ENCODE measurements at places on chromosomes 7 and 10.
A peak's percentile ranks its signal among the peaks of the same experiment; 100 is the strongest.

DNA sequence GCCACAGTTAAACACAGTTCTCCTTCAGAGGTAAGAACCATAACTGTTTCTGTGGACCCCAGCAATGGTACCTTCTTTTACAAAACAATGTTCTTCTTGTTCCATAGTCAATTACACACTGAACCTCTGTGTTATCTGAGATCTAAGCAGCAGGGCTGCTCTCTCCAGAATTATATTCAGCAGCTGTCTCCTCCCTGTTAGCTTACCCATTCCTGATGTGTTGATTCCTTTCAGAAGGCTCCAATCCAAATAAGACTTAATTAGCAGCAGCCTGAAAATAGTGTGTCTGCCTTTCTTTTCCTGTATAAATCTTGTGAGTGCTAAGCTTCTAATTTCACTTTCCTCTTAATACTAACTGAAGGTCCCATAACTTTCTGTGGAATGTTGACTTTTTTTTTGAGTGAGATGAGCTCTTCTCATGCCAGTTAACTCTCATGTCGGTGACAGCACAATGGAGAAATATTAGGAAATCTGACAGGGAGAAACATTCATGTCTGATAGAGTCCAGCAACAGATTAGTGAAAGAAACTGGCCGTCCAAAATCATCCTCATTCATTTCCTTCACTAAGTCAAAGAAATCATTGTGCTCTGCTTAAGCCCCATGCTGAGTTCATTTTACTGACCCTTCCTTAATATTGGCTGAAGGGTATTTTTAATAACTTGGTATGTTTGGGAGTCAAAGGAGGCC, 226.5 kb downstream of the PRKG1 start:
- DNase-seq: no peak

- no peak for DNase-seq
These were observed 383.5 kb upstream of the VWC2 start for GRCh38 chr7:49389871-49390479.

GRCh38 chr7:43639858-43640491, 57.1 kb downstream of the STK17A start:
- peak; percentile 73 for DNase-seq

- no peak for DNase-seq
These were observed 106.2 kb upstream of the SEMA3D start for GRCh38 chr7:85292908-85293576.

DNA sequence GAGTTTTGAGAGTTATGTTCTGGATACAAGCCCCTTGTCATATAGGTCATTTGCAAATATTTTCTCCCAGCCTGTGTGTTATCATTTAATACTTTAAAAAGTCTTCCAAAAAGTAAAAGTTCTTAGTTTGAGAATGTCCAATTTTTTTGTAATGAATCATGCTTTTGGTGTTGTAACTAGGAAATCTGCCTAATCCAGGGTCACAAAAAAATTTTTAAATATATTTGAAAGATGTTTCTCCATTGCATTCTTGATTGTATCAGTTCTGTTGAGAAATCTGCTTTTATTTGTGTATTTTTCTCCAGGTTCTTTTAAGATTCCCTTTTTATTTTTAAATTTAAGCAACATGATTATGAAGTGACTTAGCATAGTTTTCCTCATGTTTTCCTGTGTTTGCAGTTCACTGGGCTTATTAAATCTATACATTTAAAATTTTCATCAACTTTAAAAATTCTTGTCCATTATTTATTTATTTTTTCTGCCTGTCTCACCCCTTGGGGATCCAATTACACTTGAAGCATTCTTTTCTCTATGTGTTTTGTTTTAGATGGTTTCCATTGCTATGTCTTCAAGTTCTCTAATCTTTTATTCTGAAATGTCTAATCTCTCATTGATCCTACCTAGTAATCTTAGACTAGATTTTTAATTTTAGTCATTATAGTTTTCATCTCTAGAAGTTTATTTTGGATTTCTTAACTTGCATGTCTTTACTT, 47.0 kb downstream of the CCDC71L start:
- DNase-seq: no peak

DNA sequence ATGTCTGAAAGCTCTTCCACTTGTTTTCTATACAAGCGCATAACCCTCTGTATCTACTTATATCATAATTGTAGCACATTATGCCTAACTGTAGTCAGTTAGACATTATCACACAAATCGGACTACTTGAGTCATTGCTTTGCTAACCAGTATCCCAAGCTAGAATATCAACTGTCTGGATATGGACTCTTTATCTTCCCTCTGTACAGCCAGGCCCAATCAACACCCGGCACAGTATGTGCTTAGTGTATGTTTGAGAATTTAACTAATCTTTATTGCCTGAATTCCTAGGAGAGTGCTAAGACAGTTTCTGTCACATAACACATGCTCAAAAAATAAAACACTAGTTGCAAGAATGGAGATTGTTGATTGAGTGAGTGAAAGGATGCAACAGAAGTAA, 211.2 kb downstream of the ARL4A start:
- no peak for DNase-seq

- DNase-seq: no peak
These were observed 160.9 kb upstream of the NEBL start for GRCh38 chr10:21057989-21058388.

GRCh38 chr10:9211228-9211627, 1156.7 kb downstream of the GATA3 start:
- no peak for DNase-seq

DNA sequence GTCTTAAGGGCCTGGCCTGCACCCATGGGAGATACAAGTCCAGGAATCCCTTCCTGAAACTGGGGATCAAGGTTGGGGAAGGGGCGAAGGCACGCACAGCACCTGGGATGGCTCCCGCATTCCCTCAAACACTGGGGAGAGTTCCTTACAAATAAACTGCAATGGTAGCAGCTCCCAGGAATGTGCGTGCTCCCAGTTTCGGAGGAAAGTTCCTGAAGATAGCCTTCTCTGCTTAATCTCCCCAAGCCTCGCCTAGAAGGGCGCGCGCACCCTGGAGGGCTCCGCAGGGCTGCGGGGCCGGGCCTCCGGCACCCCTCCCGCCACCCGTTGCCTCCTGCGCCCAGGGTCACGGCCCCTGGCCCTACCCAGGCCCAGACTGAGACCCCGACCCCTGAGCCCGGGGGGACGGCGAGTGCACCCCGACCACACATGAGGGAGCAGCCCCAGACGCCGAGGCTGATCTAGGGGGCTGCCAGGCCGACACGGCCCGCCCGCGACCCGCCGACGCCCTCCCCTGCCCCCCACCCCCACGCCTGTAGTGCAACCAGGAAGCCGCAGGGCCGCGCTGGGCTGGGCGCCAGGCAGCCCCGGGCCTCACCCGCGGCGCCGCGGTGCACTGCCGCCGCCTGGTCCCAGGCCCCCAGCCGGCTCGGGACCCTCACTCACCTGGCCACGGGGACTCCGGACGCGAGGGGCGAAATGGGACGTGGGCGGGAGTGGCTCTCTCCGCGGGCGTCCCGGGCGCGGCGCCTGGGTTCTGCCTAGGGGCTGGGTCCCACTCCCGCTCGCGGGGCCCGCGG, 460 bp downstream of the ANXA11 start:
- no peak for DNase-seq

DNA sequence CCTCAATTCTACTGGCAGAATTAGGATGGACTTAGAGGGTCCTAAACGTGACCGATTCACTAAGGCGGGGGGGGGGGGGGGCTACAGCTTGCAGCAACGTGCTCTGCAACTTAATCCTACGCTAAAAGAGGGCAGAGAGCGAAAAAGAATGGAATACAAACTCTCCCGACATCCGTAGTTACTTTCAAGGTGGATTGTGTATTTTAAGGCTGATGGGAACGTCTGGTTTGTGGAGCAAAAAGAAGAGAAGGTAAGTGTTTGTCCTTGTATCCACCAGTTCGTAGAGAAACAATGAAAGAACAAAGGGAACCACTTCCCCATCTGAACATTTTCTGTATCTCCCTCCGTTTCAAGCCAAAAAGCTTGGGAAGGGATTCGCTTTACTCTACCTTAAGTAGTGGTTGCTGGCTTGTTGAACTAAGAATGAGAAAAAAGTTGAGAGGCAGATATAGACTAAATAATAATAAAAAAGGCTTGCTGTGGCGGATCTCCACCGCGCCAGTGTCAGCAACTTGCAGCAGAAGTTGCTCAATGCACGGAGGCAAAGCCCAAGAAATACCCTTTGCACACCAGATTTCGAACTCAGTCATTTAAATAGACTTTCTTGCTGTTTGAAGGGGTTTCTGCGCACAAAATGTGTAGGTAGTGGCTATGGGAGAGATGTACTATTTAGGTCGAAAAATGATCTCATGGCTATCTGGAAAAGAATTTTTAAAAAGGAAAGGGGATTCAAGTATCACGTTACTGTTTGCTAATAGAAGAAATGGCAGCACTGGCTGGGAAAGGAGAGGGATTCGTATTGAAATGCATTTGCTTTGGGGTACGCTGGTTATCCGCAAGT, 736 bp downstream of the SKIDA1 start:
- no peak for DNase-seq

DNA sequence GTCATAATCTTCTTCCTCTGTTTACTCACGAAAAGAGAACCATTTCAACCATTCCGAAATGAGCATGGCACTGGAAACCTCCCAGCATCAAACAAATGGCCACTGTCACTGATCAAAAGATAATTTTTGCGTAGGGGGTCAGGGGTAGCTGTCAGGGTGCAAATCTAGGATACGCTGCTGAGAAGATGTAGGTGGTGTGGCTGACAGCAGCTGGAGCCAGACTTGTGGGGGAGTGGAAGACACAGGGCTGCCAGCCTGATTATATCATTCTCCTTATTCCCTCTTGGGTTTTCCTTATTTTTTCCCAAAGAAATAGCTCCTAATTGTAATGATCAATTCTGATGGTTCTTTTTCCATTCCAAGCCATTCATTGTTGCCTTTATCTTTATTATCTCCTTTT, 266.1 kb downstream of the SORCS1 start:
- DNase-seq: no peak

DNA sequence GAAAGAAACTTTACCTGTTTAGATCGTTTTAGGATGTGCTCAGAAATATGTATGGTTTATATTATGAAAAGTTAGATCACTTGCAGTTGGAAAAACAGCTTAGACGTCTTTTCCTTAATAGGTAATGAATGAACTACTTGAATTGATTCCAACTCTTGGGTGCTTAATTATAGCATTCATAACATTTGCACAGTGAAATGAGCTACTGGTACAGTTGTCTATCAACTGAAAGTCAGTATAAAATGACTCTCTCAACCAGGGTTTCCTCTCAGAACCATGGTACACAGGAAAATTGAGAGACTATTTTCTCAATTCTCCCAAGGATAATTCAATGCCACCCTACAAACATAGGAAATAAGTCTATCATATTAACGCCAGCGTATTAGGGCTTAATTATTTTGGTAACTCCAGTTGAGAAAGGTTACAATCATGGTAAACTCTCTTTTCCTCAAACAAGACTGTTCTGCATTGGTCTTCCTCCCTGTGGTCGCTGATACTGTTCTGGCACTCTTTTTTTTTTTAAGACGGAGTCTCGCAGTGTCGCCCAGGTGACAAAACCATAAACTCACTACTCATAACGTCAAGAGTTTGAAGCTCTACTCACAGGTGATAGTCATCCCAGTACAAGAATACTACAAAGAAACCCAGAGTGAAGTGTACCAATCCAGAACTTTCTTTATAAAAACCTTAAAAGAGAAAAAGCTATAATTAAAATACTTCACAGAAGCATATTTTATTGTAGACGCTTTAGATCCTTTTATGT, 2.0 kb downstream of the ANLN start:
- peak; percentile 13 for DNase-seq

GRCh38 chr10:131947631-131948347, 33.9 kb downstream of the BNIP3 start:
- no peak for DNase-seq

- DNase-seq: no peak
These were observed 19.7 kb upstream of the BNIP3 start for GRCh38 chr10:132001238-132001972.

DNA sequence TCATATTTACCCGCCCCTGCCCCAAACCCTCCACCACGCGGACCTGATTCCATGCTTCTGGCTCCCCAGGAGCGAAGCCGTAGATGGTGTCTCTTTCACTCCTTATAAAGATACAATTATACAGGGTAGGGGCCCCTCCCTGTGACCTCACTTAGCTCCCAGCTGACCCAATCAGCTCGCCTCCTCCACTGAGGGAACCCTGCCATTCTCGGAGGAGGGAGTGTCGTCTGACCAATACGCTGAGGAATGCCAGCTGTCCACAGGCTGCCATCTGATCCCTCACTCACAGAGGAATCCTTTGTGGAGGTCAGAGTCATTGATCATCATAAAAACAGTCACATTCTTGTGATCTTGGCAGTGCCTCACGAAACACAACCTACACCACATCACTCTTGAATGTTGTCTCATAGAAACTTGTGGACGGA, 67.5 kb upstream of the INSIG1 start:
- no peak for DNase-seq

GRCh38 chr10:94011296-94011695, 17.6 kb downstream of the PLCE1 start:
- DNase-seq: no peak

- DNase-seq: no peak
These were observed 170.6 kb downstream of the LCOR start for GRCh38 chr10:97002670-97003069.

DNA sequence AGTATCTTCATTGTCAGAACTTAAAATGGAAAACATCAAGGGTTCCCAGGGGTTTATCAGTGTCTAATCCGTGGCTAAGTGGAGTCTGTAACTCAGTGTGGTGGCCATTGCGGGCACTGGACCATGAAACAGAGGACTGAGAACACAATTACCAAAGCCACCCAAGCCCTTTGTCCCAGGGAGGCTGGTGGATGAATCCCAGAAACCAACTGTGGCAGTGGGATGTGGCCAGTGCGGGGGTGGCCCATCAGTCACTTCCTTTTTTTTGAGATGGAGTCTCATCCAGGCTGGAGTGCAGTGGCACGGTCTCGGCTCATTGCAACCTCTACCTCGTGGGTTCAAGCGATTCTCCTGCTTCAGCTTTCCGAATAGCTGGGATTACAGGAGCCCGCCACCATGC, 61.8 kb downstream of the TACC2 start:
- DNase-seq: no peak

- no peak for DNase-seq
These were observed 297.6 kb upstream of the IGFBP3 start for GRCh38 chr7:46218461-46219200.

DNA sequence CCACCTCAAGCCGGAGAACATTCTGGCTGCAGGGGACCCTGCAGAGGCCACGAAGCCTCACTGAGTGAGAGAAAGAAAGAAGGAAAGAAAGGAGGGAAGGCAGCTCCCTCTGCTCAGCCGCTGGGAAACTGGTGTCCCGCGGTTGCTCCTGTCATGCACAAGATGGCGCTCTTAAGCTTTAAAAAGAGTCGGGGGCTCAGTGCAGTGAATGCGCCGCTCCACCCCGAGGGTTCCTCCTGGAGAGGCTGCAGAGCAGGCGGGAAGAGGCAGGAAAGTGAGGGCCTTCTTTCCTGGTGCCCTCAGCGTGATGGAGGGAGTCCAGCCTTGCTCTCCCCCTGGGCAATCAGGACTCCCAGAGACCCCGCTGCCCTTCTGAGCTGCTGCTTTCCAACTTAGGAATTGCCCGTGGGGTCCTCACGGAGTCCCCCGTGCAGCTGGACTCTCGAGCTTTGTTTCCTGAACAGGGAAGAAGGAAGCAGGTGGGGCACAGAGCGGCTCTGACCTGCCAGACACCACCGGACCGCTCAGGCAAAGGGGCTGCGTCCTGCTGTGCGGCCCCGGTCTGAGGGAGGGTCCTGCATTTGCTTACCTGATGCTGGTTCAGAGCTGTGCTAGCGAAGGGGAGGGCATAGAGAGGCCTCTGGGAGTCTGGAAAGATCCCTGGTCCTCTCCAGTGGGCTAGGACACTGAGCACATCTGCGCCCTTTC, 141.9 kb upstream of the MKI67 start:
- DNase-seq: no peak

All from NCI-H2081 treated with DMSO at 0.1 percent for 48 hours (cell line).